ENCODE measurements at places on chromosomes 6 and 20.
A peak's percentile ranks its signal among the peaks of the same experiment; 100 is the strongest.

DNA sequence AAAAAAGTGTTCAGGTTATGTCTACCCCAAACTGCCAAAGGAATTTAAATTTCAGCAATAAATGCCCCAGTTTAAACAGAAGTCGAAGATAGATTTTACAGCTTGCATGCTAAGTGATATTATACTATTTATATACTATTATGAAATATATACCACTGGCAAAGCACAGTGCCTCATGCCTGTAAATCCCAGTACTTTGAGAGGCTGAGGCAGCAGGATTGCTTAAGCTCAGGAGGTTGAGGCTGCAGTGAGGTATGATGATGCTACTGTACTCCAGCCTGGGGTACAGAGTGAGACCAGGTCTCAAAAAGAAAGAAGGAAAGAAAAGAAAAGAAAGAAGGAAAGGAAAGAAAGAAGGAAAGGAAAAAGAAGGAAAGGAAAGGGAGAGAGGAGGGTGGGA, 102.1 kb downstream of the MTFR2 start:
- DNase-seq, result no peak

- no peak for DNase-seq
Measured at GRCh38 chr6:40874495-40874894, 164.5 kb downstream of the UNC5CL start.

DNA sequence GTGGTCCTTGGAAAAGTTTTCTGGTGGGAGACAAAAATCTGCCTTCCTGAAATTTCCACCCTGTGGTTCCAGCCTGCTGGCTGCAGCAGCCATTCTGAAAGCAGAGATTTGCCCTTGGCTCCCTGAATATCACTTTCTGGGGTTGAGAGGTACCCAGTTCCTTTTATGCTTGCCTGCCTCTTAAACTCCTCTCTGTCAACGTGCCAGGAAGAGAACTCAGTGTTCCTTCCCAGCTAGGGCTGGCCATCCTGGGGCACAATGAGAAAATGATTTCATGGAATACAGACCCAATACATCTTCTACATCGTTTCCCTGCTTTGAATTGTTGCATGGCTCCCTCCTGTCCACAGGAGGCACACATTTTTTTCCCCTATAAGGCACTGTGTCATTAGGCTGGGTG, 1.6 kb upstream of the DSN1 start:
- DNase-seq, result no peak

DNA sequence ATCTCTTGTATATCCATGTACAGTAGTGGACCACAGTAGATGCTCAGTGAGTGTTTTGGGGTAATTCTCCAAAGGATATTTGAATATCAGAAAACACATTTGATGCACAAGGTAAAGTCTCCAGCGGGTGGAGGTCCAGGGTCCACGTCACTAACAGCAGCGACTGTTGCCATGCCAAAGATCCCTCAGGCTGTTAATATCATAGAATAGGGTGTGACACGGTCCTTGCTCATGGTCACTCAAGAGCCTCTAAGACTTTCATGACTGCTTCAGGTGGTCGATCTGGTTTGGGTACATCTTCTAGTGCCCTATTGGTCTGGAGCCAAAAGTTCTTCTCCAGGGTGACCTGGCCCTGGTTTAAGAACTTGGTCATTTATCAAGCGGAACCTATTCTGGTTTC, 90.8 kb downstream of the OLIG3 start:
- DNase-seq, result no peak

GRCh38 chr6:44237021-44237812, 9.7 kb upstream of the HSP90AB1 start:
- peak; percentile 85 for DNase-seq

- no peak for DNase-seq
Measured at GRCh38 chr6:99253271-99253670, 96.2 kb downstream of the FAXC start.

DNA sequence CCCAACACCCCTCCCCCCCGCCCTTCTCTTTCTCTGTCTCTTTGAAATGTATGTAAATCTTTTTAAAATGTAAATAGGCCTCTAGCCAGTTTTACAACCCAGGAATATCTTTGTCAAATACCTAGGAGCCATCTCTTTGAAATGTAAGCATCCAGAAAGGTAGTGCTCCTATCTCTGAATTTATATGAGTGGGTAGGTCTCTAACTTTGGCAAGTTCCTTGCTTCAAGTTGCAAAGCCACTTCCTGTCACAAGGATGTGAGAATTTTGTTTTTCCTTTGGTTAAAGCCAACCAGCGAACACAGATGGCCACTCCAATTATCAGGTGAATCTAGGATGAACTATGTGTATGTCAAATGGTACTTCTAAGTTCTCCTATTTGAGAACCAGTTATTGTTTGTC, 6.2 kb upstream of the DEFB132 start:
- DNase-seq, result no peak

GRCh38 chr6:39049575-39050283, 1.1 kb downstream of the GLP1R start:
- DNase-seq, result no peak

DNA sequence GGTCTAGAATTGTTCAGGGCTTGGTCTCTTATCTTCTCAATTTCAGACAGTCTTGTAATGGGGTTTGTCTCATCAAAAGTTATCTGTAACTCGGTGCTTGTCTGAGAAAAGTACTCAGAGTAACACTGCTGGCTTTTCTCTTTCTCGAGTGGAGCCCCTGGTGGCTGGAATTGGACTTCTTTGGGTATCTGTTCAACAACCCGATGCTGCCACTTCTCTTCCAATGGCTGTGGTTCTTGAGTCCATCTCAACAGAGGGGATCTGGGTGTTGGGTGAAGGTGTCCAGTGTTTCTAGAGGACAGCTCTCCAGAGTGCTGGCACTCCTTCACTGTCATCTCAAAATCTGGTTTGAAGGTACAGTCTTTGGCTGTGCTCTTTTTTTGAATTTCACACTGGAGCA, 24.6 kb downstream of the DST start:
- no peak for DNase-seq

Measured in BJ (cell line).